ENCODE measurements at places on chromosomes 13 and 19.

DNA sequence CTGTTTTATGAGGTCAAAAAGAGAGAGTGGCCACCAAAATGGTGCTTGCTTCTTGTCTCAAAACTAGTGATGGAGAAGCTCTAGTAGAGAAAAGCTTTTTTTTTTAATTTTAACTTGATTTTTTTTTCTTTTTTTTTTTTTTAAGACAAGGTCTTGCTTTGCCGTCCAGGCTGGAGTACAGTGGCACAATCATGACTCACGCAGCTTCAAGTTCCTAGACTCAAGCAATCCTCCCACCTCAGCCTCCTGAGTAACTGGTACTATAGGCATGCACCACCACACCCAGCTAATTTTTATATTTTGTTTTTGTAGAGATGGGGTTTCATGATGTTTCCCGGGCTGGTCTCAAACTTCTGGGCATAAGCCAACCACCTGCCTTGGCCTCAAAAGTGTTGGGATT lies 279.0 kb downstream of the TBC1D4 start:
- no peak for DNase-seq

- no peak for DNase-seq
Observed at GRCh38 chr19:35303357-35303915, 11.5 kb downstream of the MAG start.

DNA sequence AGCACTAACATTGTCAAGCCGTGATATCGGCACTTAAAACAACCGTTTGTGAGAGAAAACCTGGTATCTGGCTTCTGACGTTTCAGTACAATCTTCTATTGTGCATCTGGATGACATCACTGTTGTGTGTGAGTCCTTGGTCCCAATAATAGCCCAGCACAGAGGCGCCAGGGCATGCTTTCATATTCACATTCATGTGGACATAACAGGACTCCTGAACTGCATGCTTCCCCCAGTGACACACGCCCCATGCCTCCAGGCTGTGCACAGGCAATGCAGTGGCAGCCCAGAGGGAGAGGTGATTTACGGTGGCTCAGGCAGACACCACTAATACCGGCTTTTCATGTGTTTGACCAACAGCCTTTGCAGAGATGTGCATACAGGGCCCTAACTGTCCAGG lies 58.1 kb downstream of the MRPL57 start:
- no peak for DNase-seq

DNA sequence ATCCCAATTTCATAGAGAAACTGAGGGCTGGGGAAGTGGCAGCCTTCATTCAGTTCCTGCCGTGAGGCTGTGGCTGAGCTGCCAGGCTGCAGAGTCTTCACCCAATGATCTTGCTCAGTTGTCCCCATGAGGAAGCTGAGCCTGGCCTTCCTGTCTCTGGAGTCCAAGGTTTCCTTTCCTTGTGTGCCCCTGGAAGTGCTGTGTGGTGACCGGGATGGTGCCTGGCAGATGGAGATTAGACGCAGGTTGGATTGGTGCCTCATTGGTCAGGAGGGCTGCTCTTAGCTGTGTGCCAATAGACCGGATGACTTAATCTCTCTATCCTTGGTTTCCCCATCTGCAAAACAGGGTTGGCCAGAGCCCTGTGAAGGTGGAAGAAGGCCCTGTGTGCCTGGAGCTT lies 24.6 kb downstream of the DNM2 start:
- DNase-seq, result no peak

GRCh38 chr13:27171244-27171826 lies at the start of gene USP12:
Gene USP12 (minus strand): TSS chr13:27171811. CDS start chr13:27171639, 172 bp downstream.
- no peak for DNase-seq

DNA sequence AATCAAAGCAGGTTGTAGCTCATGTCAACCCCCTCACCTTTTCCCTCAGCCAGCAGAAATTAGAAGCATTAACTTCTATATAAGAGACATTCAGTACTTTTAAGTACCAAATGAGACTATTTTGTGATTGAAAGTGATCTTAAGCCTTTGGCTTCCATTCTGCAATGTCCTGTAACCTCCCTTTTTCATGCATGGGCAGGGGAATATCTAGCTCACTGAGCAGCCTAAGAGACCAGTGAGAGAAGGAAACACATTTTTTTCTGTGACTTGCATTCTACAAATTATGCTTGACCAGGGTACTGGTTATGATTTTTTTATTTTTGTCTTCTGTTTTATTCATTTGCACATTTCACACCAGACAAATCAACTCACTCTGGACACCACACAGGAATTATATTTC lies 369.6 kb downstream of the KCTD12 start:
- DNase-seq, result no peak

- DNase-seq, result no peak
Observed at GRCh38 chr19:887599-887998, 5.4 kb downstream of the MED16 start.

DNA sequence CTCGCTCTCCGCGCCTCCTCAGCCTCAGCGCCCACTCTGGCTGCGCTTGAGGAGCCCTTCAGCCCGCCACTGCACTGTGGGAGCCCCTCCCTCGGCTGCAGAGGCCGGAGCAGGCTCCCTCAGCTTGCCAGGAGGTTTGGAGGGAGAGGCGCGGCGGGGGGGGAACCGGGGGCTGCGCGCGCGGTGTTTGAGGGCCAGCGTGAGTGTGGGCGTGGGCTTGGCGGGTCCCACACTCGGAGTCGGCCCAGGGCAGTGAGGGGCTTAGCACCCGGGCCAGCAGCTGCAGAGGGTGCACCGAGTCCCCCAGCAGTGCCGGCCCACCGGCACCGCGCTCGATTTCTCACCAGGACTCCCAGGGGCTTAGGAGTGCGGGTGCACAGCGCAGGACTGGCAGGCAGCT lies 1220.9 kb downstream of the PCDH9 start:
- DNase-seq, result no peak

- peak; percentile 32 for DNase-seq
Observed at GRCh38 chr19:2274931-2275535, 6.9 kb downstream of the PEAK3 start.

- DNase-seq, result peak; percentile 11
Observed at GRCh38 chr13:103935117-103935516, 868.9 kb upstream of the SLC10A2 start.

DNA sequence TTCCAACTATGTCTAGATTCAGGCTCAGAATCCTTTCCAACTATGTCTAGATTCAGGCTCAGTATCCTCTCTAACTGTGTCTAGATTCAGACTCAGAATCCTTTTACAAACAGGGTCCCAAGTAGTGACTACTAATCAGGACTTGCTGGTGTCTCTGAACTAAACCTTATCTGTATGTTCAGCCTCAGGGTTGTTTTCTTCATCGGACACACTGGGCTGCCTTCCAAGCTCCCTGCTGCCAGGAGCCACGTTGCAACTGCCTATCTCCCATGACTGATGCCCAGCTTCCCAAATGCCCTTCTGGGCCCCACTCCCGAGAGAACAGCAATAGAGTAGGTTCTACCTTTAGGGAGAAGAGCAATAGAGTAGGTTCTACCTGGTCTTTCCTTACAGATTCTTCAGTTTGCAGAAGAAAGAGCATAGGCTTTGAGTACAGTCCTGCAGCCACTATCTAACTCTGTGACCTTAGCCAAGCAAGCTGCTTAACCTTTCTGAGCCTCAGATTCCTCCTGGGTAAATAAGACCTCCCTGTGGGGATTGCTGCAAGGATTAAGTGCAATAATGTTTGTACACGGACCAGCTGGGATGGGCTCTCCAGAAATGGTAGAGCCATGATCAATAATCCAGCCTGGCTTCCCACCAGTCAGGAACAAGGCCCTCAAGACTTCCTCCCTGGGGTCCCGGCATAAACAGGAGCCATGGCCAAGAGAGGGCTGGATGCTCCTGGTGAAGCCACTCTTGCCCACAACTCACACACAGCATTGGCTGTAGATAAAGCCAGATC lies 61.5 kb downstream of the ZIC5 start:
- DNase-seq, result no peak

- peak; percentile 57 for DNase-seq
Observed at GRCh38 chr13:30033681-30034457, 183.5 kb upstream of the UBL3 start.

- no peak for DNase-seq
Observed at GRCh38 chr19:58552655-58553054, 2.2 kb downstream of the CHMP2A start.

DNA sequence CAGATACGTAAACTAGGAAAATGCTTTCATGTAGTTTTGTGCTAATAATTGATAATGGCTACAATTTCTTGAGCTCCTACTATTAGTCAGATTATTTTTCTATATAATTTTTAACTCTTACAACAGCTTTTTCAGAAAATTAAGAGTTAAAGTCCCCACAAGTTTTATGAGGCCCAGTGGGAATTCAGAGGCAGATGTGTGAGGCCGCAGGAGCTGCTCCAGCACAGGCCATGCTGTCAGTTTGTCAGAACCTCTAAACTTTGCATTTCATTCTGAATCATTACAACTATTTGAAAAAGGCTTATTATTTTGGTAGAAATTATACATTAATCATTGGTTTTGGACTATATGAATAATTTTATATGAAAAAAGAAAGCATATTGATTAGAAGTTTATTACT lies 370.8 kb downstream of the MYO16 start:
- DNase-seq, result no peak
